Stimulated activated CD4-positive, alpha-beta T cell treated with anti-CD3 and anti-CD28 coated beads, Interleukin-1b, Interleukin-23, amount 100 ng/mL, for 48 hours (primary cell): ENCODE measurements at places on chromosomes 3 and 15.
A peak's percentile ranks its signal among the peaks of the same experiment; 100 is the strongest.

- peak; percentile 40 for DNase-seq
Observed at GRCh38 chr15:44194323-44195150, 534 bp downstream of the FRMD5 start.

DNA sequence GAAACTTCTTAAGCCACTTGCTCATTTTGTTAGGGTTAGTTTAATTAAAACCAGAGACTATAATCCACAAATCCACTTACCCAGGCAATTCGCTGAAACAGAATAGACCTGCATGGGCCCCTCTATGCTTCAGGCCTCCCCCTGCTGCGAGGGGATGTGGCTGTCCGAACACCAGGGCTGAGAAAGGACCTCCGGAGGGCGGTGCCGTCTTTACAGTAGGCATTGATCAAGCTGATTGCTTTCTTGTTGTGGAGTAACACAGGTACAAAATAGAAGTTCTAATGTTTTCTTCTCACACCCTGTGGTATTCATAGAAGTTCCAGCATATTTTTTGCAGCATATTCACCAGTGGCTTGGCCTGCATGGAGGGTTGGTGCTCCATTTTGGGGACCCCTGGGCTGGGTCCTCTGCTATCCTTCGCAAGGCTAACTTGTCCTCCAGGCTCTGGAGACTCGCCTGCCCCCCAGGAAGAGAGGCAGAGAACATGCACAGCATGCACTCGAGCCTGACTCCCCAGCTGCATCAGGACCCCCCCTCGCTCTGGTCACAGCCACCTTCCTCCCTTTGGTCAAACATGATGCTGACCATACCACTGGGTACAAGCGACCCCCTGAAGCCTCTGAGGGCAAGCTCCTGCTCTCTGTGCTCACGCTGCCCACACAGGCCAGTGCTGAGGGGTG lies 55.3 kb downstream of the TPRA1 start:
- DNase-seq = no peak

GRCh38 chr15:85542895-85543331 lies 162.5 kb downstream of the AKAP13 start:
- DNase-seq = peak; percentile 28

- DNase-seq = no peak
Observed at GRCh38 chr3:170737498-170738162, 132.4 kb downstream of the RPL22L1 start.

DNA sequence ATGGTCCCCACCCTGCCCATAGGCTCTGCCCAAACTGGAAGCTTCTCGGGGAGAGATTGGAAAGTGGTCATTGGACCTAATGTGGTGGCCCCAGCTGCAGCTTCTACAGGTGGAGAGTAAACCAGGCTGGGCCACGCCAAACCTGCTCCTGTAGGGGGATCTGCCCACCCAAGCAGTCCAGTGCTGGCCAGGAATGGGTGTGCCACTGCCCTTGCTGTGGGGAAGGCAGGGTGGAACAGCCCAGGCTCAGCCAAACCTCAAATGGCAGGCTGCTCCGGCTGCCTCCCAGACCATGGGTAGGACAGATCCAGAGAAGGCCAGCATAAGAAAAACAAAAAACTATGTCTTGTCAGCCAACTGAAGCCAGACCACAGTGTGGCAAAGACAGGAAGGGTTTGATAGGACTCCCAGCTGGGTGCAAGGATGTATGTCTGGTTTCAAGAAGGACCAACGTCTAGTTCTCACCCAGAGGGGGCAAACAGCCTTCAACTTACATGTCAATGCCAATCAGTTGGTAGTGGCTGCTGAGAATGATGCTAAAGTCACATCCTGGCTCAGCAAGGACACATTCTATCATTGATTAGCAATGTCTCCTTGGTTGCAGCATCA lies 267.3 kb downstream of the UACA start:
- DNase-seq = no peak

DNA sequence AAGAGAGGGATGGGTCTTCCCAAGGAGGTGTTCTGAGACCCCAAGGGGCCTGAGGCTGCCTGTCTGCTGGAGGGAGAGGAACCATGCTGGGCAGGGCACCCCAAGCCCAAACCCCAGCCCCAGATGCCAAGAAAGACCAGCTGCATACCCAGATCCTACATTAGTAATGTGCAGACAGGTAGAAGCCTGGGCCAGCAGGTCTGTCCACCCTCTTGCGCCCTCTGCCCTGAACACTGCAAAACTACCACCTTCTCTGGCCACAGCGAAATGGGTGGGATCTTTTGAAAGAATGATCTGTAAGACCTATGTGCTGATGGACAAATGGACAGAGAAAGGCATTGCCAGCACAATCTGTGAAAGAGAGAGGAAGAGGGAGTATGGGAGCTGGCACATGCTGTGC lies 283.2 kb downstream of the EPHB1 start:
- no peak for DNase-seq

- no peak for DNase-seq
Observed at GRCh38 chr3:100407977-100408532, 6.7 kb downstream of the LNP1 start.
